ENCODE measurements at places on chromosomes 6 and 20. TPM values are rescaled to one million over a fixed set of nuclear protein-coding genes. Genes with fewer than 3 reads are reported as not detected.

Gene ALDH5A1
- 13.2 TPM for total RNA-seq

DNA sequence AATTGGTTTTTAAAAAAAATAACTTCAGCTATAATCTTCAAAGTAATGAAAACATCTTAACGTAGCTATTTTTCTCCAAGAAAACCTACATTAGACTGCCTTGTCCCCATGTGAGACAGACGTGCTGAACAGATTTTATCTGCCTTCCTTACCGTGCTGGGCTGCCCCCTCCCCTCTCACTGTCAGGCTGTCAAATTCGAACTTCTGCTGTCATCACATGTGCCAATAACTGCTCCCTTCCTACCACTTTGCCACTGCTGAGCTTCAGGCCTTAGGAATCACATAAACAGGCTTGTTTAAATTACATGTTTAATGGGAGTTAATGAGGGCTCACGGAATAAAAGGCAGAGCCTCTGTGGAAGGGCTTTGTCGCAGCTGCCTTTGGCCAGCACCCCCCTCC lies 77.0 kb upstream of the NHSL1 start:
- no peaks in the 10 kb centered on the region for H3K4me1 ChIP-seq
- DNase-seq = no peak
- no peak overlapping the region for H3K27ac ChIP-seq
- no peaks in the 10 kb centered on the region for H3K36me3 ChIP-seq
- peaks cover 7% of the 10 kb centered on the region for H3K27me3 ChIP-seq

DNA sequence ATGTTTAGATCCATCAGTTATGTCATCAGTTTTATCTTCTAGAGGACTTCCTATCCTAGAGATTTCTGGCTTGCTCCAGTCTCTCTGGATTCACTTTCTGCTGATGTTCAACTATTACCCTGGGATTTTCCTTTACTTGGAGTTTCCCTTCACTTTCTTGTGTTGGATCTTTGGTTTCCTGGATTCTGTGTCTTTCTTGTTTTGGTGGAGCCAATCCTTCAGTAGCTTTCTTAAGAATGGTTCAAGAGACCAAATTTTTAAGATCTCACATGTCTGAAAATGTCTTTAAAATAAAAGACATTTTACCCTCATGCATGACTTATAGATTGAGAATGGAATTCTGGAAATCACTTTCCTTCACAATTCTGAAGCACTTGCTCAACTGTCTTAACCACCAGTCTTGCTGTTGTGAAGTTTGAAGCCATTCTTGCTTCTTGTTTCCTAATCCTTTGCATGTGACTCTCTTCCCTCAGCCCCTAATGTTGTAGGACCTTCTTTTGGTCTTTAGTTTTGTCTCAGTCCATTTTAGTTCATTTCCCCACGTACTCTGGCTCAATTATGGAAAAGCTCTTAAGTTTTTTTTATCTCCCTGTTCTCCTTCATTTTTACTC lies 87.9 kb downstream of the ARID1B start:
- no peaks in the 10 kb centered on the region for H3K36me3 ChIP-seq
- H3K27ac ChIP-seq = no peak overlapping the region
- no peaks in the 10 kb centered on the region for H3K27me3 ChIP-seq
- peaks cover 19% of the 10 kb centered on the region for H3K4me1 ChIP-seq
- no peak overlapping the region for H3K4me3 ChIP-seq

Gene CTCFL
- not detected for total RNA-seq

GRCh38 chr6:42766163-42766670 lies 15.6 kb upstream of the BICRAL start:
- H3K4me1 ChIP-seq = peaks cover 20% of the 10 kb centered on the region
- H3K27ac ChIP-seq = no peak overlapping the region
- H3K4me3 ChIP-seq = no peak overlapping the region
- no peaks in the 10 kb centered on the region for H3K27me3 ChIP-seq
- DNase-seq = no peak
- H3K36me3 ChIP-seq = no peaks in the 10 kb centered on the region

Gene TRMT11
- total RNA-seq = 35.8 TPM

Gene RIN2
- 0.37 TPM for total RNA-seq

DNA sequence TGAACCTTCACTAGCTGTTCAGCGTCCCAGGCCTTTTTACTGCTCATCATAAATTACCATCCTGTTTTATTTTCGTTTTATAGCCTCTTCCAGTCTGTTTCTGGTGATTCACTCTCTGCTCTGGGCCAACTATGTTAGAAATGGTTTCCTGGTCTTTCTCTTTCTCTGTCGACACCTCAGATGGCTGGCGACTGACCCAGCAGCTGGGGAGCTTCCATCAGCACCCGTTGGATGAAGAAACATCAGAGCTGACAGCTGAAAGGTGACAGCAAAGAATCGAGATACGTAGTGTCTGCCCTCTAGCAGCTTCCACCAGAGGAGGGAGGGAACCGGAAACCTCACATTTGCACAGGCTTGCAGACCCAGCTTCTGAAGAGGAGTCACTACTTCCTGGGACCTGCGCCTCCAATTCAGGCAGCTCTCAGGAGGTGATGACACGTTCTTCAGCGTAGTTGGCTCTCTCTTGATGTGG lies 82.9 kb upstream of the MLN start:
- H3K4me1 ChIP-seq = peaks cover 16% of the 10 kb centered on the region
- no peaks in the 10 kb centered on the region for H3K27me3 ChIP-seq
- no peaks in the 10 kb centered on the region for H3K36me3 ChIP-seq
- no peak overlapping the region for H3K27ac ChIP-seq

- no peaks in the 10 kb centered on the region for H3K4me1 ChIP-seq
- no peaks in the 10 kb centered on the region for H3K36me3 ChIP-seq
- no peak overlapping the region for H3K27ac ChIP-seq
- H3K27me3 ChIP-seq = no peaks in the 10 kb centered on the region
Observed at GRCh38 chr6:136410201-136411024, 120.8 kb upstream of the BCLAF1 start.

DNA sequence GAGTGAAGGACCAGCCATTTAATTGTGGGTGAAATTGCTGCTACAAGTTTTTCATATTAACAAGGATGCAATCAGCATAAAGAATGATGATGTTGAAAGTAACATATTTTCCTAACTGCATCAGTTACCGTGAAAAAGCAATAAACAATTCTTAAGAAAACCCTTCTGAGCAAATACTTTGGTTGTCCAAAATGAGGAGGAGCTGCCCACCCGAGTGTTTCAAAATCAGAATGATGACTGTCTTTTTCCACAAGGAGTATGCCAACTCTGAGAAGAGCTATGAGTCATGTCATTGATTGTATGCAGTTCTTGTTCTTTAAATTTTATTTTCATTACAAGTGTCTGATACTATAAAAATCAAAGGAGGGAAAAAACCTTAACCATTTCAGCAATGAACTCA lies 470.5 kb downstream of the COL12A1 start:
- no peak overlapping the region for H3K4me3 ChIP-seq
- no peaks in the 10 kb centered on the region for H3K36me3 ChIP-seq
- no peaks in the 10 kb centered on the region for H3K27me3 ChIP-seq
- DNase-seq = no peak
- H3K27ac ChIP-seq = no peak overlapping the region
- H3K4me1 ChIP-seq = no peaks in the 10 kb centered on the region

DNA sequence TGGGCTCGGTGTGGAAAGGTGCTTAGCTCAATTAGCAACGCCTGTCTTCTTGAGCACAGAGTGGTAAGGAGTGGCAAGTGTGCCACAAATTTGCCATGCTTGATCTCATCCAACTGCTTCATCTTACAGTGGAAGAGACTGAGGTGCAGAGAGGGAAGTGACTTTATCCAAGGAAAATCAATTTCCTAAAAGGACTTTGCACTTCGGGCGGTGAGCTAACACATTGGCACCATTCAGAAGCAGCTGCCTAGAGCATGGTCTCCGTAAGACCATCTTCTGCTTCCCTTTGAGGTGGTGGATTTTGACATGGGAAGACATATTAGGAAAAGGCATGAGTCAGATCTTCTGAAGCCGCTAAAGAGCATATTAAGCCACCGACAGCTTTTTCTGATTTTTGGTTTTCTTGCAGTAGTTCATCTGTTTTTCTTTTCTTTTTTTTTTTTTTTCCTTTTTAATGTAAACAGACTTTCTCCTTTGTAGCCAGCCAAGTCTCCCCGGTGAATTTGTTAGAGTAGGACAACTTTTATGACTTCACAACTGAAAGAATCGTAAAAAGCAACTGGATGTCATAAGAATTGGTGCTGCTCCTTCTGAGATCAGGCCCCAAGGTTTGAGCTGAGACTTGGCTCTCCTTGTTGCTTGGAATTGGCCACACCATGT lies 273.2 kb downstream of the CDC5L start:
- no peak for DNase-seq
- H3K36me3 ChIP-seq = no peaks in the 10 kb centered on the region
- H3K4me1 ChIP-seq = peaks cover 3% of the 10 kb centered on the region
- H3K27ac ChIP-seq = no peak overlapping the region
- no peaks in the 10 kb centered on the region for H3K27me3 ChIP-seq
- H3K4me3 ChIP-seq = no peak overlapping the region

DNA sequence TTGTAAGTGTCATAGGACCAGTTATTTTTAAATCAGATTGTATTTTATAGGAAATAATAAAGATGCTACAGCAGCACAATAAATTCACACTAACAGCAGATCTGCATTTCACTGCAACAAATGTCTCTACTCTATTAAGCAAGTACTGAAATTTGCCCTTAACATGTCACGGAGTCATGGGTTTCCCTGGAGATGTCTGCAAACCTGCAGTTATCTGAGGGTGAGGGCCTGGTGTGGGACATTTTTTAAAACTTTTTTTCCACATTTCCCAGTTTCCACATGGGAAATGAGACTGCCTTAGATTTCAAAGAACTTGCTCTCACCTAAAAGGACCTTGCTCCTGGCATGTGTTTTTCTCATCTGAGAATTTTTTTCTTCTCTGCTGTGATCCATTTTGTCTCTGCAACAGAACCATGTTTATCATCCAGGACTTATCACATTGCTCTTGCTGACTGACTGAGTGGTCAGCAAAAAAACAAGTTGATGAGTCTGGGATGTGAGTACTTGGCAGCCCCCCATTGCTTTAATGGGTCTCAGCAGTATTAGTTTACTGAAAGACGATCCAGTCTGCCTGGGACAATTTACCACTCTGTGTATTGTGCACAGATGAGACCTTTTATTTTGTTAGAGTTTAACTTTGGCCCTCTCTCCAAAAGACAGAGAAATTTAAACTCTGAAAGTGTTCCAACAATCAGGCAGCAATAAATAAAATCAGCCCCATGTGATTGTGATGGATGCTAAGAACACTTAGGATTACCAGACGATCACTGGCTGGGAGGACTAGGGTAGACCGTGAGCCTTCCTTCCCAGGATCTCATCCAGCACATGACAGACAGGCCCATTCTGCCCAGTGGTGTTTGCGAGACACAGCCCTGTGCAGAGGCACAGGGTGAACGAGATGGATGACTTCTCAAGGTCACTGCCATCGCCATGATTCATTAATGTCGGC lies 268.8 kb downstream of the BTBD9 start:
- H3K36me3 ChIP-seq = no peaks in the 10 kb centered on the region

- peaks cover 1% of the 10 kb centered on the region for H3K4me1 ChIP-seq
- no peaks in the 10 kb centered on the region for H3K27me3 ChIP-seq
- no peak for DNase-seq
- H3K27ac ChIP-seq = no peak overlapping the region
- no peak overlapping the region for H3K4me3 ChIP-seq
- H3K36me3 ChIP-seq = no peaks in the 10 kb centered on the region
Observed at GRCh38 chr6:45595010-45595851, 217.5 kb upstream of the SUPT3H start.

GRCh38 chr20:36541768-36542488 lies 609 bp downstream of the MYL9 start:
- no peak for DNase-seq
- no peaks in the 10 kb centered on the region for H3K27me3 ChIP-seq
- H3K36me3 ChIP-seq = no peaks in the 10 kb centered on the region
- no peak overlapping the region for H3K27ac ChIP-seq

Gene KIF25
- total RNA-seq = not detected

DNA sequence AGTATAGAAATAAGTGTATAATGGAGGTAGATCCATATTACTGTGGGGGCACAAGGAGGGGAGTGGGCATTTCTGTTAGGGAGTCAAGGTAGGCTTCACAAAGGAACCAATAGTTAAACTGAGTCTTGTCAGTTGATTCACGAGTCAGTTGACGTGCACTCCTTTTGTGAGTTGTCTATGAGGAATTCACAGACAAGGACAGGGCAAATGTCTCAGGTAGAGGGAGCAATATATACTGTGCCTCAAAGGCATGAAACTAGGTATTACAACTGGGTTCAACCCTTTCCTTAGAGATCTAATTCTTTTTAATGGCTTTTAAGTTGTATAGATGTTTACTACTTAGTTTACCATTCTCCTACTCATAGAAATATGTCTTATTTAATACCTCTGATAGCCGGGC lies 11.0 kb downstream of the TMEM14C start:
- DNase-seq = no peak
- no peaks in the 10 kb centered on the region for H3K36me3 ChIP-seq
- H3K27ac ChIP-seq = no peak overlapping the region
- peaks cover 4% of the 10 kb centered on the region for H3K4me1 ChIP-seq
- H3K4me3 ChIP-seq = no peak overlapping the region
- H3K27me3 ChIP-seq = no peaks in the 10 kb centered on the region

Gene CTAGE9
- not detected for total RNA-seq

Gene OXT
- total RNA-seq = not detected

GRCh38 chr6:34241351-34242215 lies 4.9 kb downstream of the HMGA1 start:
- H3K27ac ChIP-seq = no peak overlapping the region
- H3K4me1 ChIP-seq = peaks cover 21% of the 10 kb centered on the region
- no peak overlapping the region for H3K4me3 ChIP-seq
- no peaks in the 10 kb centered on the region for H3K27me3 ChIP-seq
- DNase-seq = no peak

DNA sequence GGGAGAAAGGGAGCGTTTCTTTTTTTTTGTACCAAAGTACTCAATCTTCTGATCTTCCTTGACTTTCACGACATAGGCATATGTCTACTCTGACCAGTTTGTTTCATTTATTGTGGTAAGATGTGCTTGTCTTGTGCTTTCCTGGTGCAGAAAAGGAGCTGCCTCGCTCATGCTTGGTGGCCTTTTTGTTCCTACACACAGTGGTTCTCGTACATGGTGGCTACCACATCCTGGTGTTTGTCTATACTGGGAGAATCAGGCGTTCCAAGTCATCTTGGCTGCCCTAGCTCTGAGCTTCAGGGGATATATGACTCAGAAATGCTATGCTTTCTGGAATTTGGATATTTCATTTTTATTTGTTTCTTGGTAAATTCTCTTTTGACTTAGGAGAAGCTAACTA lies 31.8 kb downstream of the MYB start:
- H3K36me3 ChIP-seq = no peaks in the 10 kb centered on the region
- H3K27ac ChIP-seq = no peak overlapping the region
- no peak overlapping the region for H3K4me3 ChIP-seq
- no peaks in the 10 kb centered on the region for H3K27me3 ChIP-seq
- DNase-seq = no peak

- H3K36me3 ChIP-seq = no peaks in the 10 kb centered on the region
- no peaks in the 10 kb centered on the region for H3K4me1 ChIP-seq
- H3K4me3 ChIP-seq = no peak overlapping the region
- no peaks in the 10 kb centered on the region for H3K27me3 ChIP-seq
- no peak overlapping the region for H3K27ac ChIP-seq
Observed at GRCh38 chr6:112502351-112503090, 155.4 kb downstream of the RFPL4B start.
